ENCODE measurements at places on chromosomes 12 and 14.

DNA sequence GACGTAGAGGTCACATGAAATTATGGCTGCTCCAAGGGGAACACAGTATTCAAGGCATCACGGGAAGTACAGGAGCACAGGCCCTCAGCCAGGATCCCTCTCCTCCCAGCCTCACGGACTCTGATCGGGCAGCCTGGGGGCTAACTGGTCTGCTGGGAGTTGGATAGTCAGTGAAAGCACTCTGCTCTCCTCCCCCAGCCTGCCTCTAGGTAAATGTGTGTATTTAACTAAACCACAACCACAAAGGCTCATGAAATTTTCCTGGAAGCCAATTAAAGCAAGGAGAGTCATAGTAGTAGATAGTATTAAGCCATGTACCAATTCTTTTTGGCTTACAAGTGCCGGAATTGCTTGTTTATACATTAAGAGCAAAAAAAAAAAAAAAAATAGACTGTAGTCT, 254.3 kb downstream of the MSRB3 start:
- H3K27ac ChIP-seq = no peak overlapping the region
- no peak for DNase-seq
- no peaks in the 10 kb centered on the region for H3K4me1 ChIP-seq
- H3K27me3 ChIP-seq = no peaks in the 10 kb centered on the region

- H3K36me3 ChIP-seq = no peaks in the 10 kb centered on the region
- DNase-seq = no peak
- H3K27ac ChIP-seq = no peak overlapping the region
- H3K4me3 ChIP-seq = no peak overlapping the region
- no peaks in the 10 kb centered on the region for H3K4me1 ChIP-seq
These were observed 15.7 kb upstream of the MAPKAPK5 start for GRCh38 chr12:111826316-111826715.

DNA sequence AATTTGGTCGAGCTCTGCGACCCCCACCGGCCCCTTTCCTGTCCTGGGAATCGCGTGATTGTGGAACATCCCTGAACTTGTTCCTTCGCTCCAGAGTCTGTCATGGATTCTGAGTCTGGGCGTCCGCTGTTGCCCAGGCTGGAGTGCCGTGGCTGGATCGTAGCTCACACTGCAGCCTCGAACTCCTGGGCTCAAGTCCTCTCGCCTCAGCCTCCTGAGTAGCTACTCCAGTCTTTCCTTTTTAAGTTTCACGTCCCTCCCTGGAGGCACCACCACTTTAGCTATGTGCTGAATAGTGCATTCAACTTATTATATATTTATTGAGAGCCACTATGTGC, 698 bp downstream of the ACOT6 start:
- H3K27ac ChIP-seq = no peak overlapping the region
- DNase-seq = no peak
- H3K27me3 ChIP-seq = peaks cover 25% of the 10 kb centered on the region

DNA sequence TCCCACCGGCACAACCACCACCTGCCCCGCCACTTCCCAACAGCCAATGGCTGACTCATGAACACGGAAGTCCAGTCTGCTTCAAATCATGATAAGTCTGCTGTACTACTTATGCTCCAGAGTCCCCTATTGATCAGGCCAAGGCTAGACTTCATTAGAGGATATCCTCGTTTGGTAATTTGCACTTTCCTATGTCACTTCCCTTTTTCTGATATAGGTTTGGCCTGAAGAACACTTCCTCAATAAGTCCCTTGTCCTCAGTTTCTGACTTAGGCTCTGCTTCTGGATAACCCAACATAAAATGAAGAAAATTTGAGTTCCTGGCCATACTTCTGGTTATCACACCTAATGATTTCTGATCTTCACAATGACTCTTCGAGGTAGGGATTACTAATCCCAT, 45.3 kb downstream of the IFNG-AS1 start:
- no peak overlapping the region for H3K4me3 ChIP-seq
- peaks cover under 1% of the 10 kb centered on the region for H3K36me3 ChIP-seq
- no peak for DNase-seq
- H3K27me3 ChIP-seq = no peaks in the 10 kb centered on the region
- no peak overlapping the region for H3K27ac ChIP-seq

GRCh38 chr12:128795530-128796361, 28.0 kb downstream of the SLC15A4 start:
- no peaks in the 10 kb centered on the region for H3K27me3 ChIP-seq
- H3K36me3 ChIP-seq = peaks cover 73% of the 10 kb centered on the region
- H3K27ac ChIP-seq = no peak overlapping the region
- H3K4me3 ChIP-seq = no peak overlapping the region
- no peak for DNase-seq
- peaks cover 31% of the 10 kb centered on the region for H3K4me1 ChIP-seq

DNA sequence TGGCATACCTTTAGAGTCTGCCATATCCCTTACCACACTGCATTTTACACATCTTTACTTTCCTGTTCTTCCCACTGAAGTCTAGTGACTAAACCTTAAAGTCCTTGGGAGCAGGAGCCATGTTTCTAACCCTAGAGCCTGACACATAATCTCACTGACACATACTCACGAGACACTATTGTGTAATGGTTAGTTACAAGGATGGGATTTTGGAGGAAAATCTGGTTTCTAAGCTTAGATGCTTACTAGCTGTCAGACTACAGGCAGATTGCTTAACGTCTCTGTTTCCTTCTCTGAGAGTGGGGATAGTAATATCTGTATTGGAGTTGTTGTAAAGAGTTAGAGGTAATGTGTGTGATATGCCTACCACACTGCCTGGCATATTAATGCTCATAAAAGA, 6.2 kb upstream of the DYRK4 start:
- H3K27me3 ChIP-seq = no peaks in the 10 kb centered on the region
- H3K36me3 ChIP-seq = peaks cover 47% of the 10 kb centered on the region
- H3K4me3 ChIP-seq = no peak overlapping the region
- H3K4me1 ChIP-seq = peaks cover 2% of the 10 kb centered on the region
- H3K27ac ChIP-seq = no peak overlapping the region

DNA sequence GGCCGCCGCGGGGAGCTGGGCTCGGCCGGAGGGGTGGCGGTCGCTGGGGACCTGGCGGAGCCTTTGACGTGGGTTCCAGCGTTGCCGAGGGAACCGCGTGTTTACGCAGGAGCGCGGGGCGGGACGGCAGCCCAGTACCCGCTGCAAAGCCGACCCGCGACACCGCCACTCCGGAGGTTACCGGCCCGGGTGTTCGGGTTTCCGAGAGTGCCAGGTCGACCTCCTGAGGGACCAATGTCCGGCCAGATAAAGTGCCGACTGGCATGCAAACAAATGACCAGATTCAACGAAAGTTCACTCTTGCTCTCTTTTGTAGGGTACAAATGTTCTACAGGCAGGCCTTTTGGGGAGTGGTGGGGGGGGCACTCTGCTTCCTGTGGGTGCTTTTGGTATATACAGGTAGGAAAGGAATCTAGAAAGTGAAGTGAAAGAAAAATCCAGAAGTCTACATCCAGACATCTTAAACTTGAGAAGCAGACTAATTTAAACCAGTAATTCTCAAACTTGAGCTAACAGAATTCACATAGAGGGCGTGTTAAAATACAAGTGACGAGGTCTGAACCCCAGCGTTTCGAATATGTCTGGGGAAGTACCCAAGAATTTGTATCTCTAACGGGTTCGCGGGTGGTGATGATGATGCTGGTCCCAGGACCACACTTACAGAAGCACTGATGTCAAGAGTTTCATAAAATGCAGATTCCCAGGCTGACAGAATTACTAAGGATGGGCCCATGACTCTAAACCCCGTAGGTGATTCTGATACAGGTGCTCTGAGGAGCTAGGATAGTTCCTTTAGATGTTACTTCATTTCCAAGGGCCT, at the start of gene GPR135:
Gene GPR135 (minus strand): TSS at position 65 of the 820 bp plus-strand sequence. CDS start 154 bp downstream, outside the sequence.
- no peak within 1 kb of the TSS for H3K27ac ChIP-seq
- H3K4me3 ChIP-seq = peak within 1 kb of the TSS; percentile 79
- no peak for DNase-seq
- peaks cover 12% of the 10 kb centered on the region for H3K4me1 ChIP-seq

GRCh38 chr12:39230086-39230485, 212.8 kb downstream of the KIF21A start:
- no peaks in the 10 kb centered on the region for H3K27me3 ChIP-seq
- no peak overlapping the region for H3K4me3 ChIP-seq
- no peaks in the 10 kb centered on the region for H3K4me1 ChIP-seq
- no peak overlapping the region for H3K27ac ChIP-seq
- no peak for DNase-seq

- no peak for DNase-seq
- H3K27me3 ChIP-seq = no peaks in the 10 kb centered on the region
- H3K4me3 ChIP-seq = no peak overlapping the region
- H3K4me1 ChIP-seq = peaks cover 8% of the 10 kb centered on the region
- peaks cover 59% of the 10 kb centered on the region for H3K36me3 ChIP-seq
These were observed 30.6 kb downstream of the KLC1 start for GRCh38 chr14:103659631-103660030.

- H3K27ac ChIP-seq = peak overlapping the region; percentile 67
- DNase-seq = no peak
- peaks cover 35% of the 10 kb centered on the region for H3K36me3 ChIP-seq
- H3K4me3 ChIP-seq = no peak overlapping the region
- peaks cover 19% of the 10 kb centered on the region for H3K4me1 ChIP-seq
- H3K27me3 ChIP-seq = no peaks in the 10 kb centered on the region
These were observed 21.6 kb upstream of the AMN start for GRCh38 chr14:102900631-102901571.

- H3K36me3 ChIP-seq = no peaks in the 10 kb centered on the region
- no peaks in the 10 kb centered on the region for H3K27me3 ChIP-seq
- H3K27ac ChIP-seq = no peak overlapping the region
- H3K4me3 ChIP-seq = no peak overlapping the region
- DNase-seq = no peak
These were observed 23.7 kb downstream of the CEP170B start for GRCh38 chr14:104888489-104889374.

- peaks cover 17% of the 10 kb centered on the region for H3K36me3 ChIP-seq
- peak overlapping the region; percentile 94 for H3K27ac ChIP-seq
- peaks cover 68% of the 10 kb centered on the region for H3K4me1 ChIP-seq
- DNase-seq = no peak
- no peaks in the 10 kb centered on the region for H3K27me3 ChIP-seq
These were observed 28.7 kb downstream of the TRAF3 start for GRCh38 chr14:102805941-102806340.

- no peaks in the 10 kb centered on the region for H3K36me3 ChIP-seq
- no peak overlapping the region for H3K4me3 ChIP-seq
- DNase-seq = no peak
- H3K4me1 ChIP-seq = no peaks in the 10 kb centered on the region
These were observed 196.6 kb downstream of the SLC25A21 start for GRCh38 chr14:36975834-36976233.

GRCh38 chr12:50923361-50924130, 28.8 kb upstream of the HIGD1C start:
- H3K4me1 ChIP-seq = peaks cover 12% of the 10 kb centered on the region
- no peak overlapping the region for H3K27ac ChIP-seq
- no peak overlapping the region for H3K4me3 ChIP-seq

- DNase-seq = no peak
- H3K4me1 ChIP-seq = peaks cover 11% of the 10 kb centered on the region
- no peak overlapping the region for H3K27ac ChIP-seq
- H3K27me3 ChIP-seq = peaks cover 7% of the 10 kb centered on the region
- H3K36me3 ChIP-seq = no peaks in the 10 kb centered on the region
- H3K4me3 ChIP-seq = no peak overlapping the region
These were observed 32.8 kb downstream of the TSHR start for GRCh38 chr14:80988192-80988591.

GRCh38 chr14:104935955-104936354, 11.3 kb downstream of the PLD4 start:
- no peak overlapping the region for H3K4me3 ChIP-seq
- no peaks in the 10 kb centered on the region for H3K36me3 ChIP-seq
- no peak for DNase-seq

GRCh38 chr12:25422241-25422640, 130.8 kb downstream of the LMNTD1 start:
- H3K4me3 ChIP-seq = no peak overlapping the region
- DNase-seq = no peak
- H3K36me3 ChIP-seq = no peaks in the 10 kb centered on the region

DNA sequence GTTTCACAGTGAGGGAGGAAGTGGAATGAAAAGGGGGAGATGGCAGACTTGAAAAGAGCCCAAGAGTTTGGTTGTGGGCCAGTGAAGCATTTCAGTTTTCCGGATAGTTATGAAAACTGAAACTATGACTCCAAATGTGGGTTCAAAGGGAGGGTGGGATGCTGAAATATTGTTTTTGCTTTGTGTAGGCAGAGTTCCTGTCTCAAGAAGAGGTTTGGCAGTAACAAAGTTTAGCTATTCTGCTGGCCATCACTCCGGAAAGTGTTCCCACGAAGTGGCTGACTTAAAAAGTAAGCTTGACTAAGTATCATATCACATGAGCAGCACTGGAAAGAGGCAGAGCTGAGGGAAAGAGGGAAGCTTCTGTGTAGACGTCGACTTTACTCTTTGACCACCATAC, 85.2 kb downstream of the CAND1 start:
- no peaks in the 10 kb centered on the region for H3K27me3 ChIP-seq
- H3K36me3 ChIP-seq = no peaks in the 10 kb centered on the region
- no peak for DNase-seq
- no peak overlapping the region for H3K4me3 ChIP-seq
- no peak overlapping the region for H3K27ac ChIP-seq

DNA sequence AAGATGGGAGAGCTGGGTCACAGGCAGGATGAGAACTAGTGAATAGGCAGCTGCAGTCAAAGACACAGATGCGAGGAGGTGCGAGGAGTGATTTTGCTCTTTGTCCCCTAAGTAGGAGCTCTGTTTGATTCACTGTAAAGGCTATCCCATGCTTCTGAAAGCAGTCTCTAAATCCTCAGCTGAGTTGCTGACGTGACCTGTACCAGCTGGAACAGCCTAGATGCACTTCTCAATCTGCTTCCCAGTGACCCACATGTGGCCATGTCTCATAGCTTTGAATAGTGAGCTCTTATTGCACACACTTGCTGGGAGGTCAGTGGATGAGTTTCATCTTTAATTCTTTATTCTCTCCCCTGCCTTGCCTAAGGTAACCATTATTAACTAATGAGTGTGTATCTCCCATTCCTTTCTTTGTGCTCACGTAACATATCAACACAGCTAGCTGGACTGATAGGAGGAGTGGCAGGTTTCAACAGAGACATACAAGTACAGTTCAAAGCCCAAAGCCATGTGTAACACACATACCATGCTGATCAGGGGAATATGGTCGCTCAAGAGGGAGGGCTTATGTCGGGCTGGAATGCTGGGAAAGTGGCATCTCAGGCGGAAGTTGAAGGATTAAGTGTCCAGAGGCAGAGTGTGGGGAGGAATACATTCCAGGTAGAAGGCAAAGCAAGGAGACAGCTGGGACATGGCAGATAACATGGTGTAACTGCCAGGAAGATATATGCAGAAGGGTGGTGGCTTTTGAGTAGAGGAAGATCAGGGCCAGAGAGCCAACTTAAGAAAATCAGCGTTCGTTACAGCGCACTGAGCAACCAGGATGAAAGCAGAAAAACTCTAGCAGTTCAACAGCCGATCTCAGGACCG, 15.4 kb upstream of the YY1 start:
- peaks cover 8% of the 10 kb centered on the region for H3K4me1 ChIP-seq
- peaks cover 8% of the 10 kb centered on the region for H3K36me3 ChIP-seq
- H3K27ac ChIP-seq = no peak overlapping the region
- no peaks in the 10 kb centered on the region for H3K27me3 ChIP-seq
- no peak overlapping the region for H3K4me3 ChIP-seq

GRCh38 chr12:109212460-109213115, 96.2 kb downstream of the ACACB start:
- H3K36me3 ChIP-seq = no peaks in the 10 kb centered on the region
- no peak for DNase-seq
- no peaks in the 10 kb centered on the region for H3K4me1 ChIP-seq
- H3K27me3 ChIP-seq = no peaks in the 10 kb centered on the region
- no peak overlapping the region for H3K27ac ChIP-seq
- no peak overlapping the region for H3K4me3 ChIP-seq
